ENCODE measurements at places on chromosomes 6 and 20.

DNA sequence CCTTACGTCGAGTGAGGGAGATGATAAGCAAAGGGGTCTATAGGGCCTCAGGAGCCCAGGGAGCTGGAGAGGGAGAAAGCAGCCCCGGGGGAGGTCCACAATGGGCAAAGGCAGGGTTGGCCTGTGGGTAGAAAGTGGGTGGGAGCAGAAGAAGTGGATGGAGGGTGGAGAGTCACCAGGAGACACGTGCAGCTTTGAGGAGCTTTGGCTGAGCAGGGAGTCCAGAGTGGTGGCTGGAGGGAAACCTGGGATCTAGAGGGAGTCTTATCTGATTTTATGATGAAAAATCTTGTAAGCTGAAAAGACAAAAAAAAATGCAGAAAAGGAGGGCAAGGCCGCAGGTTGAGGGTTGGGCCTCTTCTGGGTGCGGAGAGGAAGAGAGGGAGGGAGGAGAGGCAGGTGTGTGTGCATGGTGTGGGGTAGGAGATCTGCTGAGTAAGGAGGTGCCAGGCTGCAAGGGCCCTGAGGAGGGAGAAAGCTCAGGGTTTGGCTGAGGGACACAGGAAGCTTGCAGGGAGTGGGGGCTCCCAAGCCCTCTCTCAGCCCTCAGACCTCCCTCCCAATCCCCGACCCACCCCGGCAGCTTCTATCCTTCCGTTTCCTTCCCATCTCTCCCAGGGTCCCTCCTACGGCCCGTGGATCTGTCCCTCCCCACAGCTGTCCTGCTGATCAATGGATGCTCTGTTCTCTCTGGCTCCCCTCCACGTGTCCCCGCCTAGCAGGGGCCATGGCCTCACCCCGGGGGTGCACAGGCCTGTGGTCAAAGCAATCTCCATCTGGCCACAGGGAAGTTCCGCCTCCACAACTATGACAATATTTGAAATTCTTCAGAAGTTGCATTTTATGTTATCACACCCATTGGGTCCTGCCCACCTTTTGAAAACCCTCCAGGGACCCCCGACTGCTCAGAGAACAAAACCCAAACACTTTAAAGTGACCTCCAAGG is 17.1 kb upstream of the BPI start:
- no peak for DNase-seq

GRCh38 chr6:21341910-21342309 is 251.6 kb upstream of the SOX4 start:
- no peak for DNase-seq

DNA sequence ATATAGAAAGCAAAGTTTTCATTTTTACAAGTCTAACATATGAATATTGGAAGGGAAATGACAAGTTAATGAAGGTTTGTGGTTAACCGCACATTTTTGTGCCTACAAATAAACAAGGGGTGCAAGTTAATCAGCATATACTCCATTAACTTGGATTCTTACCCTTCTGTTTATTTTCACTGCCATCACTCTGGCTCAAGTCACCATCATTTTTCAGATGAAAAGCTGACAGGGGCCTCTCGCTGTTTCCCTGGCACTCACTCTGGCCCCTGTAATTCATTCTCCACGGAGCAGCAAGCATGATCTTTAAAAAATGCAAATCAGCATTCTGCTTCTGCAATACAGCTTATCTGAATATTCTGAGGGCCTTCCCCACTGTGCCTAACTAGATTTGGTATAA is 29.8 kb downstream of the APCDD1L start:
- DNase-seq, result no peak

GRCh38 chr6:153208706-153209105 is 77.6 kb upstream of the RGS17 start:
- no peak for DNase-seq

- no peak for DNase-seq
Measured at GRCh38 chr6:80442366-80442765, 335.9 kb downstream of the BCKDHB start.

- no peak for DNase-seq
Measured at GRCh38 chr20:64176971-64177370, 12.7 kb downstream of the MYT1 start.

- DNase-seq, result no peak
Measured at GRCh38 chr6:169803271-169803811, 51.9 kb downstream of the ERMARD start.

DNA sequence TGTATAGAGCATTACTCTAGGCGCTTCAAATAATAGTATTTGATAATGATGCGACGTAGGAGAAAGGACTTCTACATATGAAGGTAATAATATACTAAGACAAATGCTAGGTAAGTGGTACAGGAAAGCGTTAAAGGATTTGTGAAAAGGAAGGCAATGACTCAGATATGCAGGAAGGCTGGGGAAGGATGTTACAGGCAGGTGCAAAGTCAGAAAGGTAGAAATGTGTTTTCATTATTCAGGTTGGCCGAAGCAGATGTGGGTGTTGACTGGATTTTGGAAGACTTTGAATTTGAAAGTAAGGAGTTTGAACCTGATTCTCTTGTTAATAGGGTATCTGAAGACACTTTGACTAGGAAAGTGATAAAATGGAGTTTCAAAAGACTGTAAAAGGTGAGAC is 51.0 kb downstream of the STK4 start:
- DNase-seq, result no peak

DNA sequence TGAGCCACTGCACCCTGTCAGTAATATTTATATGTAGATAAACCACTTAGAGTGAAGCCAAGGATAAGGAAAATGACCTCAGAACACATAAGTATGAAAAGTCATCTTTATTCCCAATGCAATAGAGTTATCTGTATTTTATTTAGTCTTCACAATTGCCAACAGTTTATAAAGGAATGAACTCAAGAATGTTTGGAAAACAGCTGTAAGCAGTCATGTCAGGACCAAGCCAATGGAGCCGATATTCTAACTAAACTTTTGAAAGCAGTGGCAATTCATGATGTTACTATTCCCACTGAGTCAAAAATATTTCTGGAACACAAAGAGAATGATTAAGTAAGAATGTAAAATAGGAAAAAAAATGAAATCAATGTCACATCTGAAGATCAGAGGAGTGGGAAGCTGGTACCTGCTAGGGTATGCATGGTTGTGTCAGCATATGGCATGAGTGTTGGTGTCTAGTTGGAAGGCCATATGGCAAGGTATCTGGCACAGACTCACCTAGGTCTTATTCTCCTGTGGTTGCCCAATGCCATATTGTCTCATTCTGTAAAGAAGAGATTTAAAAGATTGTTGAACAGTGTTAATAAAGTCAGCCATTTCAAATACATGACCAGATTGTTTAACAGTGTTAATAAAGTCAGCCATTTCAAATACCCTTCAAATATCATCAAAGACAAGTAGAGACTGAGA is 118.2 kb downstream of the ADAT2 start:
- DNase-seq, result no peak

GRCh38 chr20:39596554-39596953 is 634.4 kb downstream of the DHX35 start:
- DNase-seq, result no peak

- DNase-seq, result no peak
Measured at GRCh38 chr6:159945801-159946392, 23.0 kb upstream of the IGF2R start.

- no peak for DNase-seq
Measured at GRCh38 chr6:3618642-3619041, 132.9 kb downstream of the PXDC1 start.

DNA sequence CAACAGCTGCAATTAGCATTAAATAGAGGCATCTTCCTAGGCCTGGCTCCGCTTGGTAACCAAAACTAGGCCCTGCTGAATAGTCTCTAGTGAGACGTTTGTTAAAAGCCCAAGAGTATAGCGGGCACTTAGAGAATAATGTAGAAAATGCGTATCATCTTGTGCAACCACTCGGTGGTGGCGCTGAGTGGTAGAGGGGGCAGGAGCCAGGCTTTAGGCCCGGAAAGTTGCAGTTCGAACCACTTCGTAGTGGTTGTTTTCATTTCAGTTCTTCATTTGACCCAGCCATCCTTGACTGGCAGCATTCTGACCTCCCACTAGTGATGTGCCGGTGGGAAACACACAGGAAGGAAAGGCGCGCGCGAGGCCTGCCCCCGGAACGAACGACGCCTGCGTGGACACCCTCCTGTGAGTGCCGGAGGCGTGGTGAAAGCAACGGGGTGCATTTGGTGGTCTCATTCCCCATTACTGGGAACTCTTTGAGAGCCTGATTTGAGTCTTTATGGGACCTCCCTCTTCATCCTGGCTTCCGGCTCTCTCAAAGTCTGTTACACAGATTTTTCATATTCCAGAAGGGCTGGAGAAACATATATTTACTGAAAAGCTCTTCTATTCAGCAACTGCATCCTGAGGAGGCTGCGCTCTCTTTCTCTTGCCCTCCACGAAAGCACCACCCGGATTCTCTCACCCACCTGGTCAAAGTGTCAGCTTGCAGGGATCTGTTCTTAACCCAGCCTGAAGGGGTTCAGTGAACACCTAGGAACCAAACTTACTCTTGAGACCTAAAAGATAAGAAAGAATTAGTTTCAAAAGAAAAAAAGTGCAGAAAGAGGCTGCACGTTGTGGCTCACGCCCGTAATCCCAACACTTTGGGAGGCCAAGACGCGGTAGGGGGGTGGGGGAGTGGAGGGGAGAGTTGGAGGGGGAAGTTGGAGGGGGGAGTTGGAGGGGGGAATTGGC is 18.2 kb downstream of the GPX5 start:
- DNase-seq, result peak; percentile 47

DNA sequence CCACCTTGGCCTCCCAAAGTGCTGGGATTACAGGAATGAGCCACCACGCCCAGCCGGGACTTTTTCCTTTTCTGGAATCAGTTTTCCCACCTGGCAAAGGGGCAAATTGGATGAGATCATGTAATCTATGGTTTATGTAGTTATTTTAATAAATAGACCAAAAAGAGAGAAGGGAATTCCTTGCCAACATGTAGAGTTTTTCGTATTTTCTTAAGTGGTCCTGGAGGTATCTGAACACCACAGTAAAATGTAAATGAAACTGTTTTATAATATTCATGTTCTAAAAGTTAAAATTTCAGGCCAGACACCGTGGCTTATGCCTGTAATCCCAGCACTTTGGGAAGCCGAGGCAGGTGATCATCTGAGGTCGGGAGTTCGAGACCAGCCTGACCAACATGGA is 185.1 kb upstream of the ZNF217 start:
- no peak for DNase-seq

GRCh38 chr20:31572042-31572700 is 32.9 kb upstream of the ID1 start:
- no peak for DNase-seq

DNA sequence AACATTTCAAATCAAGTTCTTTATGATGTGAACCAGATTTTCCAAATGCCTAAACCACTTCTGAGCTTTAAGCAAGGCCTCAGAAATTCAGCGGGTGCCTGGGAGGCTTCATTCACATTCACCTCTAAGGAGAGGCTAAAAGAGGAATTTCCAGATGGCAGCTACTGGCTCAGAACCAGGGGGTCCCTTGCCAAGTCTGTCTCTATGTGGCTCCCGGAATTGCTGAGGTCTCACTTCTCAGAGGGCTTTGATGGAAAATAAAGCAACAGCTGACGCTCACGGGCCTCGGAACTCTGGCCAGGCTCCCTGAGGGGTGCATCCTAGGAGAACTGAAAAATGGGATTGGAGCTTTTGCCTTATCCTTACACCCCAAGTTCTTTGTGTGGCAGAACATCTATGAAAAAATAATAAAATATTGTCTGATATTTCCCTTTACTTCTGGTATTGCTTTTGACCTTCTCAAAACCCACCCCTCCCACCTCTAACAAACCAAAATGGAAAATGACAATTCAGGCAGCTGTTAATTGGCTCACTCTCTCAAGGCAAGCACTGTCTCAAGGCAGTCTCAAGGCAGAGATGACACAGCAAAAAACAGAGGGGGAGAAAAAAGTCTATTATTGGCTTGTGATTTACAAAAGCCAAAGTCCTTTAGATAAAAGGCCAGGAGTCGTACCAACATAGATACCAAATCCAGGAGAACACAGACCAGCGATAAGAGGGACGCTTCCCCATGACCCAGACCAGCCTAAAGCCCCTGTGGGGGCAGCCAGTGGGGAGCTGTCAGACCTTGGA is 21.8 kb upstream of the LRRN4 start:
- DNase-seq, result no peak

DNA sequence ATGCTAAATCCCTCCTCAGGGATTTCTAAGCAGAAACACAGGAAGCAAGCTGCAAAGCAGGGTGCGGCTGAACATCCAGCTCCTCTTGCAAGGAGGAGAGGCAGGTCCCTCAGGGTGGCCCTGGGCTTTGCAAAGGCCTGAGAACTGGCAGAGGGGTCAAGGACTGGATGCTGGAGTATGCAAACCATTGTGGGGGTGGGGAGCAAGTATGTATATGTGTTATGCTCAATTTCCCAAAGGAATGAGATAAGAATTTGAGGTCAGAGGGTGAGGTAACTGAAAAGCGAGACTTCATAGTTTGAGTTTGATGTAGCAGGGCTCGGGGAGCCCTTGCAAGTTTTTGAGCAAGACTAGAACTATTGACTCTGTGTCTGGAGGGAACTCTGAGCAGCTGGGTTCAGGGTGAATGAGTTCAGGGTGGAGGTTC is 11.2 kb downstream of the SLC22A2 start:
- no peak for DNase-seq

DNA sequence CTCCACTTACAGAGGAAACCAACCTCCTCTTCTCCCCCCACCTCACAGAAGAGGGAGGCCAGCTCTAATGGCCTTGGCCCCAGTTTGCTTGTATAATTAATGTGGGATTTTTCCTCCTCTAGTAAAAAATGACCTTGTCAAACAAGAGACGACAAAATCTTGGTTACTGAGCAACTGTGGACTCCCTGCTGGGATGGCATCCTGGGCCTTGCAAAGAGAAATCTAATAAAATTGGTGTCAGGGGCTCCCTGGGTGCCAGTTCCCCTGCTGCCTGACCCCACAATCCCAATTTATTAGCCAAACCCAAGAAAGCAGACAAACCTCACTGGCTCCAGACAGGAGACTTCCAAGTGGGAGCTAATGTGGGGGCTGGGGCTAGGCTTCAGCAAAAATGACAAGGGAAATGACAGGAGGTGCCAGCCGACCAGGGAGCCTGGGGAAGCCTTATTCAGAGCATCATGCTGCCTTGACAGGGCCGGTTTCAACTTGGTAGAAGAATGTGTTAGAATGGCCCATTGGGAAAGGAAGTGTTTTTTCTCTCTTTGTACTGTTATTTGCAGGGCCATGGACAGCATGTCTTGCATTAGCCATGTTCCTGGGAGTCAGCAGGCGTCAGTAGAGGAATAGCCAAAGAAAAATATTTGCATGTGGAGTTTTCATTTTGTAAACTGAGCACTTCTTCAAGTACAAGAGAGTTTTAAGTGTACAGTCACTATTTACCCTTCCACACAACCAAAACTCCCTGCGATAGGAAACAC is 816.9 kb downstream of the DHX35 start:
- no peak for DNase-seq

GRCh38 chr6:28758046-28758817 is 165.6 kb downstream of the TRIM27 start:
- DNase-seq, result no peak

DNA sequence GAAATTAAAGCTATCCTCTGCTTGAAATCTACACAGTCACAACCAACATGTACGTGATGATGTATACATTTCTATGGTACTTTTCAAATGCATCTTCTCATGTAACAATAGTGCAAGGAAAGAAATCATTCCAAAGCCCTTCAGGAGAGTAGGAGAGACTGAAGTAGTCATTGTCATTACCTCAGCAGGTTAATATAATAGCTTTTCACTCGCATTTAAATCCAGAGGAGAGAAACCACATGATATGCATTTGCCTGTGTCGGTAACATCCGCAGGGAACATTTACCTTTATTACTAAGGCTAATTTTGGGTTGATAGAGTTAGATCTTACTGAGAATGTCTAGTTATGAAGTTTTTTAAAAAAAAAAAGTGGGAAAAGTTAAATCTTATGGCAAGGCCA is 186.6 kb upstream of the DTNBP1 start:
- no peak for DNase-seq

GRCh38 chr6:150198532-150198931 is 55.7 kb downstream of the PPP1R14C start:
- no peak for DNase-seq

- no peak for DNase-seq
Measured at GRCh38 chr6:158374020-158374419, 61.8 kb downstream of the TULP4 start.

Data from activated T-cell treated with anti-CD3 and anti-CD28 coated beads, Interleukin-2, amount 50 U/mL, for 72 hours (primary cell).